EL (cell line): ENCODE measurements at places on chromosomes 7 and 10.

- DNase-seq: peak; percentile 93
These were observed 495.8 kb downstream of the PARD3 start for GRCh38 chr10:34319197-34319846.

GRCh38 chr10:3426190-3426845 is 253.7 kb upstream of the PITRM1 start:
- peak; percentile 85 for DNase-seq

DNA sequence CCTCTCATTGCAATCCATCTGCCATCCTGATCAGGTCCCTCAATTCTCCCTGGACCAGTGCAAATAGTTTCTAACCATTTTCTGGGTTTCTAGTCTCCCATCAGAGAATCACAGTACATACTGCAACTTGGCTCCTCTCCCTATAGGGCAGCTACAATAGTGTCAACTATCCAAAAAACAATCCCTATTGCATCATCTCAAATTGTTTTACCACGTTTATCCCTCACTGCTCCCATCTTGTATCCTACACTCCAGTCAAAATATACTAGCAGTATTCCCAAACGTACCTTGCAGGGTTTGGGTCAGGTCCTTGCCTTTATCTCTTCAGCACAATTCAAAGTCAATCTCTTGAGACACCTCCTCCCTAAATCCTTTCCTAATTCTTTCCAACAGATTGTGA is 23.6 kb downstream of the ASB15 start:
- no peak for DNase-seq

DNA sequence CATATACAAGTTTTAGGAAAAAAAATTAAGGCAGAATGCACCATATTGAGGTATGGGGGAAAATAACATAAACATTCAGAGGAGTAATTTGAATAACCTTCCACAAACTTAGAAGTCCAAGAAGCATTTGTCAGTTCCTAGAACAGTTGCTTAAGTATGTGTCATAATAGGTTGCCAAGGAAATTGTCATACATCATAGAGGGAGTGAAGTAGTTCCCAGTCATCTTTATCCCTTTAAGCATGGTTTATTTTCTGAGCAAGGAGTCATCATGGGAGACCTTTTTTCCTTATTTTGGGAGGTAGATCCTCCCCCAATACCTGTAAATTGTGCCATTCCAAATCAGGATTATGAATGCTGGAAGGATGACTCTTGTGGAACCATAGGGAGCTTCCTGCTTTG is at the start of gene SSMEM1:
Gene SSMEM1, plus strand, starts transcription at position 219 of the 400 bp plus-strand sequence. Its CDS starts 51 bp downstream, at position 270.
- DNase-seq: peak; percentile 55

DNA sequence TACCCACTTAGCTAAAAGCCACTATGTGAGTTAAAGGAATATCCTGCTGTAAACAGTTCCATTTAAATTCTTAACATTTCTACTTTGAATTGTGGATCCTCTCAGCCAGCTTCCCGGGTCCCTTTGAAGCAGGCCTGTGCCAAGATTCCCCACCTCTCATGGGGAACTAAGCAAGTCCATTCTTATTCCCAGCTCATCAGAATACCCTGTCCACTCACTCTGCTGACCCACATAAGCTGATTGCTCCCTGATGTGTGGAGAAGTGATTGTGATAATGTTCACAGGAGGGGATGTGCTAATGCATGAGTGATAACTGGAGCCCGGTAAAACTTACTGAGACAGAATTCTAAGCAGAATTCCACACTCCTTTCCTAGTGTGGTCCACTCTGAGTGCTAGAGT is 709.7 kb downstream of the CNTNAP2 start:
- DNase-seq: no peak

- DNase-seq: no peak
These were observed 13.3 kb upstream of the AKR1B10 start for GRCh38 chr7:134514106-134514505.

DNA sequence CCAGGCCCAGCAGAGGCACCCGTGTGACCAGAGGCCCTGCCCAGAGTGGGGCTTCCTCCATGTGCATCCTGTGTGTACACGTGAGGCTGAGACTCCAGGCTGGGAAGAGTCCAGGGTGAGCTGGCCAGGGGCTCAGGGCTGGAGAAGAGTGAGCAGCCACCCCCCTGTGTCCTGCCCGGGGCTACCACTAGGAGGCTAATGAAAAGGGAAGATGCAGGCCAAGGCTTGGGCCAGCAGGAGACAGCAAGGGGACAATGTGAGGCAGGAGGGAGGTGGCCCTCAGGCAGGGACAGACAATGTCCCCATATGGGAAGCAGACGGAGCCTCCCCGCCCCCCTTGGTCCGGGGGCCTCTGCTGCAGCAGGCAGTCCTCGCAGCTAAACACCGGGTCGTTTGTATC is 102.0 kb downstream of the HIF1AN start:
- peak; percentile 26 for DNase-seq

GRCh38 chr10:120650705-120651399 is 193.8 kb downstream of the PLPP4 start:
- DNase-seq: no peak

DNA sequence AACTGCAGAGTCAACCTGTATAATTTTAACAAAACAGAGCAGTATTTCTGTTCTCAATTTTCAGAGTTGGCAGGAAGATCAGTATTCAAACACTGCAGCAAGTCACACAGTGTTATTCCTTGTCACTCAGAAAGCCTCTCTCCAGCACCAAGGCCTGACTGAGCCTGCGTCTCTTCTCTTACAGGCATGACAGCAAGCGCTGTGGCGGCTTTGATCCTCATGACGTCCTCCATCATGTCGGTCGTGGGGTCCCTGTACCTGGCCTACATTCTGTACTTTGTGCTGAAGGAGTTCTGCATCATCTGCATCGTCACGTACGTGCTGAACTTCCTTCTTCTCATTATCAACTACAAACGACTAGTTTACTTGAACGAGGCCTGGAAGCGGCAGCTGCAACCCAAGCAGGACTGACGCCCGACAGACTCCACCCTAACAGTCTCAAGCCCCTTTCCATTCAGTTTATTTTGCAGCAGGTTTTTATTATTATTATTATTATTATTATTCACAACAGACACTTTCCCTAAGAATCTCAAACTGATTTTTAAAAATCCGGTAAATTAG is 28.0 kb downstream of the GUSB start:
- no peak for DNase-seq

GRCh38 chr7:155962191-155962967 is 150.1 kb upstream of the SHH start:
- no peak for DNase-seq

GRCh38 chr7:787332-788240 is 44.7 kb upstream of the SUN1 start:
- no peak for DNase-seq

- no peak for DNase-seq
These were observed 262.4 kb upstream of the TMEM229A start for GRCh38 chr7:124295289-124295688.

DNA sequence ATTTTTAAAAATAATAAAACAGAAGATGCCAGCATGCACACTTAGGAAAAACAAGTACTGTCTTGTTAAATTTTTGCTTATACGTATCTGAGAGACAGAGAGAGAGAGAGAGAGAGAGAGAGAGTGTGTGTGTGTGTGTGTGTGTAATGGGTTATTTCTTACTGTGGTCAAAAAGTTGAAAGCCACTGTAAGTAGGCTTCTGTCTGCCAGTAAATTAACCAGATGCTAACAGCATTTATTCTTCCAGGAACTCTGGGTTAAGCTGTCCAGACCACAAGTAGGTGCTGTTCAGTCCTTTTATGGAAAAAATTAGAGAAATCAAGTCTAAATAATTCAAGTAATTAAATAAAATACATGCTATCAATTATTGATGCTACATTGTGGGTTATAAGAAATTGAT is 39.7 kb downstream of the RNF32 start:
- no peak for DNase-seq

GRCh38 chr7:24152877-24153472 is 131.0 kb upstream of the NPY start:
- DNase-seq: no peak

- no peak for DNase-seq
These were observed 245.6 kb upstream of the PITRM1 start for GRCh38 chr10:3418041-3418754.

GRCh38 chr7:88357294-88357693 is 50.6 kb upstream of the STEAP4 start:
- no peak for DNase-seq

DNA sequence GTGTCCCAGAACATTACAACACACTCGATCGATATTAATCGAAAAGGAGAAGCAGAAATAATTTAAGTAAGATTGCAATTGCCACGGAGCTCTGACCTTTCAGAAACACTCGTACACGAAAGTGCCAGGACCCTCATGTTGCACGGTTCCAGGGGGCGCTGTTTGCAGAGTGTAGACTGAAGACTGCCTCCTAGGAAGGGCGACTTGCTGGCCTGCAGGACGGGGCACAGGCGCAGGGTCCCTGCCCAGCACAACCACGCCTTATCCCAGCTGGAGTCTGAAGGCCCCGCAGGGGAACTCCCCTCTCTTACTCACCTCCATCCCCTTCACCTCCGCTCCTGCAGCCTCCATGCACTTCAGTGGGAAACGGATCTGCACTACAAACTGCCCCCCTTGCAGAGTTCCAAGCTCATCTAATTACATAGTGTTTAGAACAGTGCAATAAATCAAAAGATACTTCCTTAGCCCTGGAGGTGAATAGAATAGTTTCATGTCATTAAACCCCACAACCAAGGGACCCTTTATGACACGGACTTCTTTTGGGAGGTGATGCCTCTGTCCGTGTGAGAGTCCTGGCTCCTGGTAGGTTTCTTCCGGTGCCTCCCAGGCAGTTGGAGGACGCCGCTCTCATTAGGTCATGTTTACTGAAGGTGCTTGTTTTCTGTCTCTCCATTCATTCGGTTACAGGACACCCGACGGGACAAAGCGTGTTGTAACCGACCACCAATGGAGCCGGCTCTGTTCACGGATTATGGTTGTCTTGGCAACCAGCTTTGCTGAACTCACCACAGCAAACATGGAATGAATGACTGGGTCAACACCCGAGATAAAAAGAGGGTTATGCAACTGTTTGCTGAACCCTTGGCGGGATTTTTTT is 262.2 kb downstream of the BAMBI start:
- peak; percentile 11 for DNase-seq

DNA sequence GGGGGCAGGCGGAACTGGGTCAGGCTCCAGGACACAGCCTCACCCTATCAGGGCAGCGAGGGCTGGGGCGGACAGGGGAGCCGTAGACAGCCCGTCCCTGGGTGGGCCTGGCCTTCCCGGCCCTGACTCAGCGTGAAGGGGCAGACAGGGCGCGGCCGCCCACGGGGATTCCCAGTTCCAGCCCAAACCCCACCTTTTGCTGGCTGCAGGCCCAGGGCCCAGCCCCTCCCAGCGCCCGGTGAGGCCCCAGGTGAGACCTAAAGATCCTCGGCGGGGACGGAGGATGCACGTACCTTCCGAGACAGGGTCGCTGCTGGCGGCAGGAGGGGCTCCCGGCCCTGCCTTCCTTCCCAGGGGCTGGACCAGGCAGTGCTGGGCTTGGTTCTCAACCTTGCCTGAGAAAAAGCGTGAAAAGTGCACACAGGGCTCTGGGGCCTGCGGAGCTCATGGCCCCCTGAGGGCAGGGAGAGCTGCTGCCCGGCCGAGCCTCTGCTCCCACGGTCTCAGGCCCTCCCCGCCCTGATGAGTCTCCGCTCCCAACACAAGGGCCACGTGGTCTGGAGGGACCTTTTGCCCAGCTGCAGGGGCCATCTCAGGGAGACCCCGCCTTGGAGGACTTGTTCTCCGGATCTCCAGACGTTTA is 43.9 kb upstream of the DNAJB6 start:
- no peak for DNase-seq

DNA sequence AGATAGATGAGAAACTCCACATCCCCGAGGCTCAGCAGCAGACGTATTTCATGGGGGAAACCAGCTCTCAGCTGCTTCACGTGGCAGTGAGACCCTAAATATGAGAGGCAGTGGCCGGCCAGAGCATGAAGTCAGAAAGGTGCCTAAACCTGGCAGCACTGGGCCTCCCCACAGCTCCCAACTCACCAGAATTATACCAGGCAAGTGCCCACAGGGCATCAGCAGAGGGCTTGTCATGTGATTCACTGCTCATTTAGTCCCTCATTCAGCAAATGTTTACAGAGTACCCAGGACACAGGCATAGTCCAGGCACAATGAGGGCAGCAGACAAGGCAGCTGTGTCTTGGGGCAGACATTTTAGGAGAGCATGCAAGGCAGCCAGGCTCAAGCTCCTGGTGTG is 212.6 kb downstream of the PTPRN2 start:
- no peak for DNase-seq

DNA sequence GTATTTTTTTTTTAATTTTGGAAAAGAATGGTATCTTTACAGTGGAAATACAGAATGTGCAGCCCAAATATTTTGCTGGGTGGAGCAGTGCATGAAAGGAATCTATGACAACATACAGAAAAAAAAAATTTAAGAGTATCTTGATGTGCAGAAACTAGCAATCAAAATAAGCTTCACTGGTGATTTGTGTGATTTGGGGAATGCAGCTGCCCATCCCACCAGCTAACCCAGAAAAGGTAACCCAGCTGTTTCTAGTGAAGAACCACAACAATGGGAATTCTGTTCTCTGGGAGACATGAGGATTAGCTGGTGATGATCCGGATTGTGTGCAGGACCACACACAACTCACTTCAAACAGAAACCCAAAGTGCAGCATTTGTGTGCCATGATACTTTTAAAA is 375.5 kb downstream of the SEMA3D start:
- no peak for DNase-seq

- DNase-seq: peak; percentile 3
These were observed 218.7 kb downstream of the ABCA13 start for GRCh38 chr7:48389977-48390376.

- no peak for DNase-seq
These were observed 242.2 kb downstream of the ARL4A start for GRCh38 chr7:12929476-12930140.

- no peak for DNase-seq
These were observed 69.5 kb upstream of the VOPP1 start for GRCh38 chr7:55641811-55642210.
